ENCODE measurements at places on chromosomes 6 and 20.

DNA sequence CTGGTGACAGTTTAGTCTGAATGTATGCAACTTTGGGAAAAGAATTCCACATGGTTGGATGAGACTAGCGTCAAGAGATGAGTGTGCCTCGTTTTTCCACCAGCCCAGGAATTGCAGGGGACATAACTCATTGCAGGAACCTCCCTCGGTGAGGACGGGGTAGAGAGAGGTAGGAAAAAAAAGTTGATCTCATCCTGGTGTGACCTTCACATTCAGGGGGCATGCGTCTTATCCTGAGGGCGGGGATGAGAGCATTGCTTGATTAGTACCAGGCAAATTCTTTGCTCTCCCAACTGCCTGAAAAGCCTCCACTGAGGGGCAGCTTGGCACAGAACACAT, 11.8 kb downstream of the TLDC2 start:
- no peak for DNase-seq

GRCh38 chr6:9455864-9456658, 958.8 kb downstream of the TFAP2A start:
- DNase-seq, result no peak

- DNase-seq, result no peak
These were observed 477.7 kb downstream of the TFAP2A start for GRCh38 chr6:9937031-9937763.

GRCh38 chr6:165937564-165938358, 229.9 kb downstream of the TBXT start:
- DNase-seq, result no peak

DNA sequence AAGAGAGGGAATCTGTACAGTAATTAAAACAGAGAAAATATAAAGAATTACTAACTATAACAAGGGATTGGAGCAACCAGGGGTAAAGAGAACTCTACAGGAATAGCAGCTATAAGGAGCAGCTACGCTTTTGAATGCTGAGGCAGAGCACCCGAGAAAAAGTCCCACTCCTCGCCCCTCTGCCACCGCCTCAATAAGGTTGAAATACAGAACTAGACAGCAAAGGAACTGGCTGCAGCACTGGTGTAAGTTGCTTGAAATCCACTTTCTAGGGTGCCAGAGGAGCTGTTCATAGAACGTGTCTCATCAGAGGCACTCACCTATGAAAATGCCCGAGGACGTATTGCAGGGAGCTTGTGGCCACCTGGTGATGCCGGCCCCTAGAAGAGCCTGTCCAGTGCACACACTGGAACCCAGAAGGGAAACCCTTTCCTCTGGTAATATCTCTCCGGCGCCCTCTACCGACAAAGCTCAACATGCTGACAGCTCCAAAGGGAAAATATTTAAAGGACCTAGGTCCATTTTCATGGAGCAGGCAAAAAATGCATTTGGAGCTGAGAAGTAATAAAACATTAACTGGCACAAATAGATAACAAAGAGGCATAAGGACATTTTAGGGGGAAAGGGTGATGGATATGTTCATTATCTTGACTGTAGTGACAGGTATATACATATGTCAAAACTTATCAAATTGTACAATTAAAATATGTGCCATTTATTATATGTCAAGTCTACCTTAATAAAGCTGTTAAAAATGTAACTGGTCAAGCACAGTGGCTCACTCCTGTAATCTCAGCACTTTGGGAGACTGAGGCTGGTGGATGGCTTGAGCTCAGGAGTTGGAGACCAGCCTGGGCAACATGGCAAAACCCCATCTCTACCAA, 137.4 kb upstream of the HDAC2 start:
- peak; percentile 11 for DNase-seq

- no peak for DNase-seq
These were observed 255.4 kb downstream of the ATXN1 start for GRCh38 chr6:16505711-16506357.

- no peak for DNase-seq
These were observed 15.1 kb downstream of the RNF217 start for GRCh38 chr6:124977067-124977908.

GRCh38 chr20:52049001-52049731, 142.4 kb downstream of the ZFP64 start:
- DNase-seq, result no peak

- no peak for DNase-seq
These were observed 166.9 kb downstream of the EYA2 start for GRCh38 chr20:47061549-47061948.

- no peak for DNase-seq
These were observed 93.7 kb upstream of the SRSF6 start for GRCh38 chr20:43364001-43364400.

- no peak for DNase-seq
These were observed 149.7 kb upstream of the SIM1 start for GRCh38 chr6:100614386-100614785.

GRCh38 chr6:36649701-36650484, 28.6 kb upstream of the CDKN1A start:
- DNase-seq, result no peak

- DNase-seq, result no peak
These were observed 110.3 kb upstream of the PRSS16 start for GRCh38 chr6:27136978-27137814.

- no peak for DNase-seq
These were observed 150.7 kb upstream of the LAMP5 start for GRCh38 chr20:9363673-9364072.

- DNase-seq, result no peak
These were observed 98.4 kb downstream of the SESN1 start for GRCh38 chr6:108996208-108996607.

DNA sequence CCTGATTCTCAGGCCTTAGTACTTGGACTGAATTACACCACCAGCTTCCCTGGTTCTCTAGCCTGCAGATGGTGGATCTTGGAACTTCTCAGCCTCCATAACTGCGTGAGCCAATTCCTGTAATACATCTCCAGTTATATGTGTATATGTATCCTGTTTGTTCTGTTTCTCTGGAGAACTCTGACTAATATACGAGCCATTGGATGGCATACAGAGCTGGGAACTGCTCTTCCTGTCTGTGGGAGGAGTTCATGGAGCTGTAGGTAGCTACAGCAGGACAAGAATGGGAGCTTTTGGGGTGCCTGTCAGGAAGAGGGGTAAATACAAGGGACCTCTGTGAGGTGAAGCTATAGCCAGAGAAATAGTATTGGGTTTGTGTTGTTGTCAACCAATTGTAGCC, 41.2 kb downstream of the TMEM14A start:
- no peak for DNase-seq

DNA sequence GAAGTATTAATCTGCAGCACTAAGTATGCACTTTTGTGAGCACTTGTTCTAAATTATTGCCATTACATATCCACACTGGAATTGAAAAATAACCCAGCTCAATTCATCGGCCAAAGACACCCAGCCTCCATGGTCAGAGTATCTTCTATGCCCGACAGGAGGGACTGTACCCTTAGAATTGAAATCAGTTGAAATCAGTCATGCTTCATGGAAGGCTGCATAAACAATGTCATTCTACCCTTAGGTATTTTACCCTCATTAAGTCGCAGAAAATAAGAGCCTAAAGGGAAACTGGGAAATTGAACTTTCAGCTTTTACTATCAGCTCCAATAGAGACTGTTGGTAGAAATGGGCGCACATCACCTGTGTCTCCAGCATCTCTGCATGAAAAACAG, 2.9 kb upstream of the RAMACL start:
- no peak for DNase-seq

DNA sequence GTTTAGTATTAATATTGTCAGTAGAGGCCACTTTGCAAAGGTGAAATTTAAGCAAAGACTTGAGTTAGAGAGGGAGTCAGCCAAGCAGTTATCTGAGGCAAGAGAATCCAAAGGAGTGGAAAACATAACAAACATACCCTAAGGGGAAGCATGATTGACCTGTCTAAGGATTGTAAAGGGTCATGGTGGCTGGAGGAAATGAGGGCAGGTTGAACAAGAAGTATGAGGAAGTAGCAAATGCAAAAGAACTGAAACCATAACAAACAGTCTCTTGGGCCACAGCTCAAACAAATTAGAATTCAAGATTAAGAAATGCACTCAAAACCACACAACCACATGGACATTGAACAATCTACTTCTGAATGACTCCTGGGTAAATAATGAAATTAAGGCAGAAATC, 103.2 kb downstream of the FBXO5 start:
- no peak for DNase-seq

DNA sequence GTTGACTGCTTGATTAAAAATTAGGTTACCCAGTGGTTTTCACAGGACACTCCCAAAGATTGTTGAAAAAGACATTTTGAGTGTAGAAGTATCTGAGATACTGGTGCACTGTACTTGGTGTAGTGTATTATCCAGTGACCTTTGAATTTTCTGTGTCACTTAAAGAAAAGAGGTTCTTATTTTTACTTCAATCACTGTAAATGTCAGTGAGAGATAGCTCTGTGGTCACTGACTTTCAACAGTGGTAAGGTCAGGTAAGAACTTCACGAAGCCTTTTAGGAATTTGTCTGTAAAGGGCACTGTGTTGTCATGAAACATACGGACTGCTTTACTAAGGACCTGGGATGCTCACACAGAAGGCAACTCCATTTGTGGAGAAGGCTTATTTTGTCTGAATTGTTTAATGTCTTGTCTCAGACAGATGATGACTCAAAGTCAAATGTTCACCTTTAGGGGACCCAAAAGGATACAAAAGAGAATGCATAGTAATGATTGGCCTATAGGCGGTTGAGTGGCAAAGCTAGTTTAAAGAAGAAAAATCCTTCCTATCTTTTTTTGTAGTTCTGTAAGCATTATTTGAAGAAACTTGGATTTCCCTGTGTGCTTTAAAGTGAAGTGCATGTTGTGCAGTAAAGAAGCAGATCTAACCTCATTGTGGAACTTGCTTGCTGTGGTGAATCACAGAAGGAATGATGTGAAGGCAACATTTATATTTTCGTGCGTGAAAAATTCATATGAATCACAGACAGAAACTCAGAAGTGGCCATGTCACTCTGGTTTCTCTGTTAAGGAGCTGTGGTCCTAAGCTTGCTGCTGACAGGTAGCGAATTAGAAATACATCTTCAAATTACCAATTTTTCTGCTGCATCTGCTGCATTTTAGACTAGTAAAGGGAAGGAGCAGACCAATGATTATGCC, 47.3 kb downstream of the ZFAND3 start:
- DNase-seq, result no peak

DNA sequence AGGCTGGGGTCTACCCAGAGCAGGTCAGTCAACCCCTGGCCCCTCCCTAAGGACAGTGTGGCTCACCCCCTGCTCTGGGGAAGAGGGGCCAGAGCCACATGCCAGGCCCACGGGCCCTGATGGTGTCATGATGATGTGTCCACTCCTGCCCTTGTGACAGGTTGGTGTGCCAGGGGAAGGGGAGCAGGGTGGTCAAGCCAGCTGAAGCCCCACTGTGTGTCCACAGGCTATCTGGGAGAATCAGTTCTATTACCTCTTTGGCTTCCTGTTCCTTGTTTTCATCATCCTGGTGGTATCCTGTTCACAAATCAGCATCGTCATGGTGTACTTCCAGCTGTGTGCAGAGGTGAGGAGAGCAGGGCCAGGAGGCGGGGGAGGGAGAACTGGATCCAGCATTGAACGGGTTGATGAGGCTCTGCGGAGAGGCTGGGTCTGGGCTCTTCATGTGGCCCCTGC, 47.7 kb downstream of the PLAGL2 start:
- DNase-seq, result no peak

Measured in T-helper 1 cell (primary cell).